ENCODE measurements at places on chromosomes 12 and 14.

GRCh38 chr12:52417740-52418139, 11.6 kb upstream of the KRT82 start:
- no peak for DNase-seq

DNA sequence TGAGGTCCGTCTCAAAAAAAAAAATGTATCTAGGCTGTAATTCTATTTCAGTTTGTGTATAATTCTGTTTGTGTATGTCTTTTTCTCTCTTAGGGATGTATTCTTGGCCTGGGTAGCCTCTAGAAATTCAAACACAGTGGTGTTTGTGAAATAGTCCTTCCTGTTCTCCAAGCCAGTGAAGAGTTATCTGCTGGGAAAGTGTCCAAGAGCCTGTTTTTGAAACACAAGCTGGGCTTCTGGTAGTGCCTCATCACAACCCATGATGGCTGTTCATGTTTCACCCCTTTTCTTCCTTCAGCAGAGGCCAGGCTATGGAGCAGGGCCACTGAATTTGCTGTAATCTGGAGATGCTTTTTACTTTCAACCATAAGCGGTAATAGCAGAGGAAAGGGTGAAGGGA, 14.7 kb downstream of the METTL3 start:
- no peak for DNase-seq

DNA sequence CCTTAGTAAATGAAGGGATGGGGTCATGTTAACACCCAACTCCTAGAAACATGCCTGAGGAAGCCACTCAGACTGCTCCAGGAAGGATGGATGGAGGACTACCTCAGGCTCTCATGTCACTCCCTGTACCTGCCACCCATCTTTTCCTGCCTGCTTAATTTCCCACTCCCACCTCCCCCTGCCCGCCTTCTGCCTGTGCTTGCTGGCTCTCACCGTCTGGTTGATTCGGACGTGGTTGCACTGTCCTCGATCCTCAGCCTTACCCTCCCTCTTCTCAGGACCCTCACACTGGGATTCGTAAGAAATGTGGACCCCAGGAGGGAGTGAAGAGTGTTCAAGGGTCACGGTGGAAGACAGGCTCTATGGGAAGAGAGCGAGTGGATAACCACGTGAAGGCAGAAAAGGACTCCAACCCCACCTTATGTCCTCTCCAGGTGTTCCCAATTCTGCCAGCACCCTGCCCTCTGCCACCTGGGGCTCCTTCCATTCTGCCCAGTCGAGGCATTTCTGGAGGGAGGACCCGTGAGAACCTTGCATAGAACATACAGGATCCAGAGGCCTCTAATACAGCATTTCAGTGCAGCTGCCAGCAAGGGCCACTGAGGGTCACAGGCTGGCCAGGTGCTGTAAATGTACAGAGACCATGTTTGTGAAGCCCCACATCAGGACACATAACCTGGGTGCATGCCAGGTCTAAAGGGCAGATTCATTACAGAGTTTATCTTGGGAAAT, 12.9 kb downstream of the ITGB7 start:
- DNase-seq: no peak

GRCh38 chr12:32754111-32754510, 1.6 kb downstream of the YARS2 start:
- DNase-seq: no peak

GRCh38 chr14:72443991-72444441, 449.9 kb downstream of the DPF3 start:
- no peak for DNase-seq

DNA sequence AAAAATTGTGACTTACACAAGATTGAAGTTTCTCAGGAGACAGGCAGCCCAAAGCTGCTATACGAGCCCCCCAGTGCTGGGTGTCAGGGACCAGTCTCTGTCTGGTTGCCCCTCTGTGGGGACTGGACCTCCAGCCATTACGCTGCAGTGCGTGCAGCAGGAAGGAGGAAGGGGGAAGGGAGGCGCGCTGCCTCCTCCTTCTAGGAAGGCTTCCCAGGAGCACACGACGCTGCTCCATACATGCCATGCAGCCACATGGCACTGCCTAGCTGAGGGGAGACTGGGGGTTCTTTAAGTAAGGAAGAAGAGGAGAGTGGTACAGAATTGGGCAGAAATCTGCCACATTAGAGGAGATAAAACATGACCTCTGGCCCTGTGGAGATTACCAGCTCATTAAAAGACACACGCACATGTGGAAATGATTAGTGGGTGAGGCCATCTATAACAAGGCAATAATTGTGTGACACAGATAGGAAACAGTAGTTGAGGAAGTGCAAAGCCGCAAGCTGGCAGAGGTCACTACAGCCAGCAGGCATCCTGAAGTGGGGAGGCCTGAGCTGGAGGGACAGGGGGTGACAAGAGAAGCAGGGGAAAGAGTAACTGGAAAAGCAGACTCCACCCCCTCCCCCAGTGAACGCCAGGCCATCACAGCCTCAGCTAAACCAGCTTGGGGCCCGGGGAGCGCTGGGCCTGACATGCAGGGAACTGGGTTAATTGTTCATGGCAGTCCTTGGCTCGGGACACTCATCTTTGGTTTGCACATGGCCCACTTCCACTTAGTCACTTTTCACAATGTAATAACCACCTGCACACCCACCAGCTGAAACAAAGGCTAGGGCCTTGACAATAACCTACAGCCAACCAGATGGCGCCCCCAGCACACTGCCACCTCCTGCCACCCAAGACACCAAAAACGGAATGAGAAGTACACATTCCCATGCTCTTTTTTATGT, 39.6 kb downstream of the CCDC88C start:
- DNase-seq: no peak

DNA sequence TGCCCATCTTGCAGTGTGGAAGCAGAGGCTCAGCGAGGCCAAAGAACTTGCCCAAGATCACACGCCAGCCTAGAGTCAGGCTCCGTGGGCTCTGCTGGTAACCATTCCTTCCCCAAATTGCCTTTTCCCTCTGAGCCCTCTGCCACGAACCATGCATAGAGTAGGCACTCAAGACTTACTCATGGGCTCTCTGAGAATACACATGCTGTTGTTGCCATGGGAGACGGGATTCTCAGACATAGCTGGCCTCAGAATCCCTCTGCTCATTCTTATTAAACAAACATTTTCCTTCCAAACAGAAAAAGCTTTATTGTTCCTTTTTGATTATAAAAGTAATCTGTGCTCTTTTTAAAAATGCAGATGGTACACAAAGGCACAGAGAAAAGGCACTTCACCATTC, 52.5 kb upstream of the WSCD2 start:
- DNase-seq: no peak

DNA sequence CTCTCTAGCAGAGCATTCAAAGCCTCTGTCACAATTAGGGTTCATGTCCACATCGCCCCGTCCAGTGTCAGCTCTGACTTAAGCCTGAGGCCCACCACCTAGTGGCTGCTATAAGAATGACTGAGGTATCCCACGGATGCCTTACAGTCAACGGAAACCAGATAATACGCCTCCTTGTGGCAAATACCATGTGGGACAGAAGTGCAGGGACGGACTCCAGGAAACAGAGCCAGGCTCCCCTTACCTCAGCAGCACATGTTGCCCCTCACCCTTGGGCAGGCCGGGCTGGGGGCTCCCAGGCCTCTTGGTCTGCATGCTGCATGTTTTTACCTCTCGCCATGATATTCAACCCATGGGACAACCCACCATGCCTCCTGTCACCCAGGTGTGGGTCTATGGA, 86.3 kb downstream of the VWF start:
- DNase-seq: no peak

- peak; percentile 8 for DNase-seq
Observed at GRCh38 chr12:94150240-94151121, 2.1 kb downstream of the PLXNC1 start.

All from T-helper 9 cell (primary cell).